ENCODE measurements at places on chromosomes 1 and 21. TPM values are rescaled to one million over a fixed set of nuclear protein-coding genes. Genes with fewer than 3 reads are reported as not detected.

DNA sequence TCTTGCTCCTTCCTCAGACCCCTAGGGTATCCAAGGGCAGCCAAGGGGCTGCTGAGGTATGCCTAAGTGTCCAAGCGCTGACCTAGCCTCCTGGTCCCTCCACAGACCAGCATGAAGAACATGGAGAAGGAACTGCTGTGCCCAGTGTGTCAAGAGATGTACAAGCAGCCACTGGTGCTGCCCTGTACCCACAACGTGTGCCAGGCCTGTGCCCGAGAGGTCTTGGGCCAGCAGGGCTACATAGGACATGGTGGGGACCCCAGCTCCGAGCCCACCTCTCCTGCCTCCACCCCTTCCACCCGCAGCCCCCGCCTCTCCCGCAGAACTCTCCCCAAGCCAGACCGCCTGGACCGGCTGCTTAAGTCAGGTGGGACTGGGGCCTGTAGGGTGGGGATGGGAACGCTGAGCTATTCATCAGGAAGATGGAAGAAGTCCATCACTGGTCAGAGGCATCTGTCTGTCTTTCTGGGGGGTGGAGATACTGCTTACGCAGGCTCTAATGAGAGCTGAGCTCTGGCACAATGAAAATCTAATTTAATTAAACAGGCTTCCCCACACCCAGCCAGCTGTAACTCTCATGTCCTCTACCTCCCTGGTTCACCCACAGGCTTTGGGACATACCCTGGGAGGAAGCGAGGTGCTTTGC lies 1.8 kb downstream of the TRIM46 start:
- H3K4me1 ChIP-seq, result peaks cover 29% of the 10 kb centered on the region
- H3K36me3 ChIP-seq, result peaks cover 1% of the 10 kb centered on the region
- DNase-seq, result no peak
- no peaks in the 10 kb centered on the region for H3K27me3 ChIP-seq
- H3K4me3 ChIP-seq, result no peak overlapping the region
- no peak overlapping the region for H3K27ac ChIP-seq

The LCE3D gene
- not detected for total RNA-seq

The PRRX1 gene
- not detected for total RNA-seq

The TMEM53 gene
- 9.3 TPM for total RNA-seq

The C21orf58 gene
- 15.3 TPM for total RNA-seq

DNA sequence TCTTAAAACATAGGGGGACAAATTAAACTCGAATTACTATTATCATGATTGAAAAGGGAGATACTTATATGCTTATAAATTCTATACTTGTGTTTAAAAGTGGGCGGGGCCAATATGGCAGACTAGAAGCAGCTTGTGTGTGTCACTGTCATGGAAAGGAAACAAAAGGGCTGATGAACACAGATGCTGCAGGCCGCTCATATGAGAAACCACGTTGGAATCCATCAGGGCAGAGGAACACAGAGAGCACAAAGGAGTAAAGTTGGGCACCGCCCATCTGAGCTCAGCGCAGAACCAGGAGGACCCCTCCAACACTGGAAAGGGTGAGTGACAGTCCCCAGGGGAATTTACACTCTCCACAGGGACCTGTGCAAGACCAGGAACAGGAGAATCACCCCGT lies 107.0 kb downstream of the SLC5A9 start:
- no peak for DNase-seq
- H3K4me1 ChIP-seq, result no peaks in the 10 kb centered on the region
- H3K4me3 ChIP-seq, result no peak overlapping the region
- no peaks in the 10 kb centered on the region for H3K27me3 ChIP-seq
- H3K36me3 ChIP-seq, result no peaks in the 10 kb centered on the region
- no peak overlapping the region for H3K27ac ChIP-seq

The CFAP107 gene
- not detected for total RNA-seq

The KCNT2 gene
- total RNA-seq, result 0.69 TPM

- peak; percentile 81 for DNase-seq
- no peaks in the 10 kb centered on the region for H3K36me3 ChIP-seq
- peaks cover 64% of the 10 kb centered on the region for H3K4me1 ChIP-seq
- no peaks in the 10 kb centered on the region for H3K27me3 ChIP-seq
- H3K4me3 ChIP-seq, result peak overlapping the region; percentile 47
Measured at GRCh38 chr1:178609015-178609414, 96.1 kb downstream of the TEX35 start.

GRCh38 chr21:45078371-45078770 lies 4.0 kb downstream of the ADARB1 start:
- peaks cover 25% of the 10 kb centered on the region for H3K4me1 ChIP-seq
- H3K36me3 ChIP-seq, result no peaks in the 10 kb centered on the region

DNA sequence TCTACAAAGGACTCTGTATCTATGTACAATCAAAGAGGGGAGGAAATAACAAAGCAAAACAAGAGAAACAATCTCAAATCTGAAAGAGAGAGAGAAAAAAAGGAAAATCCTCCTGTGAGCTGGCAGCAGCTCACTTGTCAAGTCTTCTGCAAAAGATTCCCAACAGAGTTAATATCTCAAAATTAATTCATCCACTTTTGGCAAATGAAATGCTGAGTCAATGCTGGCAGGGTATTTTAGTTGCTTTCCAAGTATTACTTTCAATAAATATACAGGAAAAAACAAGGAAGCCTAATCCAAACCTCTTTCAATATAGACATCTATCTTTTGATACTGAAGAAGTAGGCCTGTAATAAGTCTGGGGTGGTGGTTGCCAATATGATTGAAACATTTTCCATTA lies 613.9 kb upstream of the NEGR1 start:
- peak overlapping the region; percentile 48 for H3K4me3 ChIP-seq
- no peak overlapping the region for H3K27ac ChIP-seq
- peaks cover 30% of the 10 kb centered on the region for H3K4me1 ChIP-seq
- DNase-seq, result peak; percentile 15

GRCh38 chr1:109677459-109677858 lies 9.6 kb downstream of the GSTM2 start:
- no peaks in the 10 kb centered on the region for H3K36me3 ChIP-seq
- no peaks in the 10 kb centered on the region for H3K27me3 ChIP-seq
- no peak overlapping the region for H3K4me3 ChIP-seq
- no peak overlapping the region for H3K27ac ChIP-seq
- 0 out of 2 replicates have a peak, but pooled peaks cover 3% of the 10 kb centered on the region for H3K4me1 ChIP-seq

- H3K4me3 ChIP-seq, result no peak overlapping the region
- H3K36me3 ChIP-seq, result no peaks in the 10 kb centered on the region
- no peaks in the 10 kb centered on the region for H3K27me3 ChIP-seq
- peak overlapping the region; percentile 19 for H3K27ac ChIP-seq
- peak; percentile 98 for DNase-seq
Measured at GRCh38 chr1:209354111-209354839, 229.2 kb upstream of the CAMK1G start.

GRCh38 chr1:69862906-69863305 lies 295.2 kb downstream of the LRRC7 start:
- no peak overlapping the region for H3K27ac ChIP-seq
- H3K36me3 ChIP-seq, result no peaks in the 10 kb centered on the region
- DNase-seq, result no peak
- no peak overlapping the region for H3K4me3 ChIP-seq
- 0 out of 2 replicates have a peak, but pooled peaks cover 4% of the 10 kb centered on the region for H3K27me3 ChIP-seq

- H3K27ac ChIP-seq, result peak within 1 kb of the TSS; percentile 81
- peak within 1 kb of the TSS; percentile 95 for H3K4me3 ChIP-seq
- H3K27me3 ChIP-seq, result no peaks in the 10 kb centered on the region
Measured at GRCh38 chr1:11012260-11013159, at the start of gene TARDBP. TARDBP (plus strand) TSS chr1:11012654; CDS start chr1:11013728, 1,074 bp downstream.

DNA sequence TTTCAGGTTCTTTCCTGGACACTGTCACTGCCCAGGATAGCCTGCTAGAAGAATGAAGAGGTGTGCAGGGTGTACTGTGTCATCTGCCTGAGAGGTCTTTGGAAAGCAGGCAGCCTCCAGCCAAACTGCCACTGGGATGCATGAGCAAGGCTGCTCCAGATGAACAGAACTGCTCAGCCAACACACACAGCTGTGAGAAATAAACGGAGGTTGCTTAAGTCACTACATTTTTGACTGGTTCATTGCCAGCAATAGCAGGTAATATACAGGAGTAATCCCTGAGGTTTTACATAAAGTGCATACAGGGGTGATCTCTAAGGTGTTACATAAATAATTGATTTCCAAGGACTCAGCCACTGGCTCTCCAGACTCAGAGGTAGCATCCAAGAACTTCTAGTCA lies 516.9 kb downstream of the BRINP3 start:
- DNase-seq, result no peak
- no peaks in the 10 kb centered on the region for H3K36me3 ChIP-seq
- no peaks in the 10 kb centered on the region for H3K27me3 ChIP-seq

DNA sequence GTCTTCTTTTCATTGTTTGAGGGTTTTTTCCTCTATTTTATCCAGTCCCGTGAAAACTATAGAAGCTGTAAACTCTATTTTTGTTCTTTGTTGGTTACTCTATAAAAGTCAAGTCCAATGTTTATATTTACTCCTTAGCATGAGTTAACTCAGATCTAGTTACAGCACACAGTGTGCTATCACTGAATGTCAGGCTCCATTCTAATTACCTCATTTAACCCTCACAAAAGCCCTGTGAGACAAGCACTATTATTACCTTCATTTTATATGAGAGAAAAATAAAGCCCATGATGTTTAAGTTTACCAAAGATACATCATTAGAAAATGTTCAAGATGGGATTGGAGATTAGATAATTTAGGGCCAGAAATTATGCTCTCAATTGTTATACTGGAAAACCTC lies 251.4 kb upstream of the SNX7 start:
- H3K4me3 ChIP-seq, result no peak overlapping the region
- peaks cover 15% of the 10 kb centered on the region for H3K4me1 ChIP-seq
- no peaks in the 10 kb centered on the region for H3K27me3 ChIP-seq
- DNase-seq, result no peak

The WDR26 gene
- total RNA-seq, result 45.2 TPM

GRCh38 chr1:205961405-205961804 lies 18.1 kb upstream of the SLC26A9 start:
- no peaks in the 10 kb centered on the region for H3K4me1 ChIP-seq
- H3K27me3 ChIP-seq, result peaks cover 44% of the 10 kb centered on the region
- H3K27ac ChIP-seq, result no peak overlapping the region
- no peak for DNase-seq

The ADAMTS1 gene
- total RNA-seq, result 25.1 TPM

DNA sequence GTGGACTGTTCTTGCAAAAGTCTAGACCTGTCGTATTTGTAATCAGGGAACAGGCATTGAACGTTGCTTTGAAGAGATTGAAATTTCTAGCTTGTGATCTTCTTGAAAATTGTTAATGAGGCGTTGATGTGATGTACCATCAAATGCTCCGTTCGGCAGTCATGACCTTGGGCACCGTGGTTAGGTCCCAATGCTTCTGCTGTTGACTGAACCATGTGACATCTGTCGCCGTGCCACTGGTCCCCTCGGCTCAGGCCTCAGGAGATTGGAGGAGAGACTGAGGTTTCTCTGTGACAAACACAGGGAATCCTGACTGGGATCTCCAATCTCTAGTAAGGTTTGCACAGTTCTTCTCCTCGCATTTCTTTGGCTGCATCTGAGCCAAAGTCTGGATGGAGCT lies 18.1 kb upstream of the KCNAB2 start:
- no peaks in the 10 kb centered on the region for H3K27me3 ChIP-seq
- H3K4me3 ChIP-seq, result no peak overlapping the region
- H3K36me3 ChIP-seq, result no peaks in the 10 kb centered on the region
- no peaks in the 10 kb centered on the region for H3K4me1 ChIP-seq

DNA sequence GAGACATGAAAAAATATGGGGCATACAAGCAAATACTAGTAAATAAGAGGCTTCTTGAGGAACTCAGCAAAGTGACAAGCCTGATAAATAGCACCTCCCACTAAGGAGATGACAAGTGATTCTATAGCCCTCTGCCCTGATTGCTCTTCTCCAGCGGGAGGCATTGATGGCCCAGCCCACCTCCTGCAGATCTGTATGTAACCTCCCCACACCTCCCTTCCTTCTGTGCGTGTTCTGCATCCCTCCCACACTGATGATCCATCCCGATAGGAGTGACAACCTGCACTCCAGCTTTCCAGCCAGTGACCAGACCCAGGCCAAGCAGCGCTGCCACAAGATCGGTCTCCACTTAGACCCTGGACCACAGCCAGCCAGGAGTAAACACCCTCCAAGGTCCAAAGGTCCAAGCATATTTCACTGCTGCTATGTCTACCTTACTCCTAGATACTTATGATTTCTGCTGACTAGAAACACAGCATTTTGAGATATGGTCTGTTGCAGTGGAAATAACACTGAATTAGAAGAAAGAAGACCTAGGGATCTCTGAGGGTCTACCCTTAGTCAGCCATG lies 176.1 kb downstream of the BRINP2 start:
- H3K4me3 ChIP-seq, result no peak overlapping the region
- H3K36me3 ChIP-seq, result no peaks in the 10 kb centered on the region
- no peaks in the 10 kb centered on the region for H3K4me1 ChIP-seq
- H3K27ac ChIP-seq, result no peak overlapping the region
- no peak for DNase-seq
- H3K27me3 ChIP-seq, result no peaks in the 10 kb centered on the region

GRCh38 chr1:50975436-50975835 lies 5.4 kb downstream of the CDKN2C start:
- no peaks in the 10 kb centered on the region for H3K36me3 ChIP-seq
- peaks cover 40% of the 10 kb centered on the region for H3K4me1 ChIP-seq
- peak overlapping the region; percentile 62 for H3K27ac ChIP-seq
- DNase-seq, result peak; percentile 32

- peaks cover 12% of the 10 kb centered on the region for H3K36me3 ChIP-seq
- peak overlapping the region; percentile 89 for H3K4me3 ChIP-seq
- no peaks in the 10 kb centered on the region for H3K27me3 ChIP-seq
- DNase-seq, result peak; percentile 49
- H3K4me1 ChIP-seq, result peaks cover 61% of the 10 kb centered on the region
Measured at GRCh38 chr1:168227620-168228019, 1.8 kb downstream of the SFT2D2 start.

The SLC45A1 gene
- 0.75 TPM for total RNA-seq

The ZBED6 gene
- 12.9 TPM for total RNA-seq

The TMEM269 gene
- total RNA-seq, result not detected

DNA sequence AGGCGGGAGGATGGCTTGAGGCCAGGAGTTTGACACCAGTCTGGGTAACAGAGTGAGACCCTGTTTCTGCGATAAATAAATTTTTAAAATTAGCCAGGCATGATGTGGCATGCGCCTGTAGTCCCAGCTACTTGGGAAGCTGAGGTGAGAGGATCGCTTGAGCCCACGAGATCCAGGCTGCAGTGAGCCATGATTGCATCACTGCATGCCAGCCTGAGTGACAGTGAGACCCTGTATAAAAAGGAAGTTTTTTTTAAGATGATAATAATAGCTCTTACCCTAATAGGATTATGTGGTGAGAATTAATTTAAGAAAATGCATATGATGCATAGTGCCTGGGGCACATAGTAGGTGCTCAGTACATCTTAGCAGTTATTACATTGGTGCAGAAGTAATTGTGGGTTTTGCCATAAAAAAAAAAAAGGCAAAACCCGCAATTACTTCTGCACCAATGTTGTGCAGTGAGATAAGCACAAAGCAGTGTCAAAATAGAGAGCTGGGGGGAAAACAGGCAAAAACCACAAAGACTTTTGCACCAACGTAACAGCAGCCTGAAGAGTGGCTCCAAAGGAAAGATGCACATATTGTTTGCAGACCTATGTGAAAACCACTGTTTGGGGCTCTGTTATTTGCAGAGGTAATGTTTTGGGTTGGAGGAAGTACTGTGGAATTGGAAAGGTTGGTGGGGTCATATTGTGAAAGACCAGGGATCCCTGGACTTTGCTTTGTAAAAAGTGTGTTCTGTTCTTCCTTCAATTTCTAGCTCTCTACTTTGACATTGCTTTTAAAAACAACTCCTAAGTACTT lies 72.4 kb downstream of the PLXNA2 start:
- 0 out of 2 replicates have a peak, but pooled peaks cover 7% of the 10 kb centered on the region for H3K4me1 ChIP-seq
- no peak overlapping the region for H3K4me3 ChIP-seq
- DNase-seq, result no peak
- no peaks in the 10 kb centered on the region for H3K36me3 ChIP-seq
- no peaks in the 10 kb centered on the region for H3K27me3 ChIP-seq
- H3K27ac ChIP-seq, result no peak overlapping the region

GRCh38 chr1:118099686-118100085 lies 85.3 kb downstream of the SPAG17 start:
- H3K4me1 ChIP-seq, result peaks cover 34% of the 10 kb centered on the region
- no peak for DNase-seq
- no peak overlapping the region for H3K27ac ChIP-seq
- no peaks in the 10 kb centered on the region for H3K36me3 ChIP-seq
- no peak overlapping the region for H3K4me3 ChIP-seq
